IPS DF 6.9 (cell line): ENCODE measurements at places on chromosomes 3 and 15.
A peak's percentile ranks its signal among the peaks of the same experiment; 100 is the strongest.

DNA sequence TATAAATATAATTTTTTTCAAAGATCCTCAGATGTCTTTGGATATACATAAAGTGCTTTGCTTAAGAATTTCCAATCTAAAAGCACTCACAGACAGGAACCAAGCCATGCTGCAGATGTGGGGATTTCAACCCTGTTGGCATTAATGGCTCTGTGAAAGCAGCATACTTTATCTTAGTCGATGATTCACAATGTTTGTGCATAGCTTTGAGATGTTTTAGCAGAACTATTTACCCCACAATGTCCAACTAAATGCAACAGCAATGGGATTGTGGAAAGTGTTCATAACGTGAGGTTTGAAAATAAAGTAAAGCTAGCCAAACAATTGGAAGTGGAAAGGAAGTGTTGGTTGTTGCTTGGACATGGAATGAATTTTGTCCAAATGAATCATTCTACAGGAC is 371.4 kb downstream of the SOX2 start:
- H3K4me3 ChIP-seq: no peak overlapping the region
- H3K27ac ChIP-seq: no peak overlapping the region
- H3K36me3 ChIP-seq: no peaks in the 10 kb centered on the region
- H3K4me1 ChIP-seq: no peaks in the 10 kb centered on the region; the same call in 1 of the 2 replicates
- H3K27me3 ChIP-seq: no peaks in the 10 kb centered on the region
- no peak for DNase-seq

DNA sequence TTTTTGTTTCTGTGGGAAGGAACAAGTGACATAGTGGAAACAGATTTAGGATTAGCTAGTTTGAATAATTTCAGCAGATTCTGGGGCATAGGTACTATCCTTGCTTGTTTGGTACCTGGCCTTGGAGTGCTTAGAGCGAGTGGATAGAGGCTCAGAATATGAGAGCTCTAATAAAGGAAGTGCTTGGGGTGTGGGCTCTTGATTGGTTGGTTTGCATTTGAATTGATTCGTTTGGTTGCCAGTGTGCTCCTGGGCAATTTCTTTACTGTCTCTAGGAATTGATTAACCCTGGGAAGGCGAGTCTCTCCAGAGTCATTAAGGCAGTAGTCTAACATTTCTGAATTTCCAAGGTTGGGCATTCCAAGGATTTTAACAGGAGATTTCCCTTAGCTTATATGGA is 98.0 kb downstream of the DTWD1 start:
- H3K4me1 ChIP-seq: no peaks in the 10 kb centered on the region
- H3K27ac ChIP-seq: no peak overlapping the region
- H3K27me3 ChIP-seq: no peaks in the 10 kb centered on the region
- no peak overlapping the region for H3K4me3 ChIP-seq

- no peak for DNase-seq
- no peak overlapping the region for H3K4me3 ChIP-seq
- H3K27me3 ChIP-seq: no peaks in the 10 kb centered on the region
- H3K36me3 ChIP-seq: no peaks in the 10 kb centered on the region; the same call in 1 of the 2 replicates
- H3K27ac ChIP-seq: no peak overlapping the region
Measured at GRCh38 chr15:40398413-40398873, 7.2 kb upstream of the IVD start.

DNA sequence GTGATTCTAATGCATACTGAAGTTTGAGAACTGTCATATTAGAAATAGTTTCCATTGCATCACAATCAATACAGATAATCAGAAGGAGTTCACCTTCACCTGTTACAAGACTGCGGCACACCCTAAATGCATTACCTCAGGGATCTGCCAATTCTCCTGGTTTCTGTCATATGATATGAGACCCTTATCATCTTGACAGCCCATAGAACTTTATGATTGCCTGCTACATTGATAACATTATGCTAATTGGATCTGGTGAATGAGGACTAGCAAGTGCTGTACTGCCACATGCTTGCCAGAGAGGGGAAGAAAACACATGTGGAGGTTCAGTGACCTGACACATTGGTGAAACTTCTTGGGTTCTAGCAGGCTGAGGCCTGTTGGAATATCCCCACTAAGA is 41.4 kb downstream of the FAH start:
- H3K4me1 ChIP-seq: no peaks in the 10 kb centered on the region
- no peaks in the 10 kb centered on the region for H3K27me3 ChIP-seq
- DNase-seq: no peak
- no peaks in the 10 kb centered on the region for H3K36me3 ChIP-seq
- H3K4me3 ChIP-seq: no peak overlapping the region
- H3K27ac ChIP-seq: no peak overlapping the region

DNA sequence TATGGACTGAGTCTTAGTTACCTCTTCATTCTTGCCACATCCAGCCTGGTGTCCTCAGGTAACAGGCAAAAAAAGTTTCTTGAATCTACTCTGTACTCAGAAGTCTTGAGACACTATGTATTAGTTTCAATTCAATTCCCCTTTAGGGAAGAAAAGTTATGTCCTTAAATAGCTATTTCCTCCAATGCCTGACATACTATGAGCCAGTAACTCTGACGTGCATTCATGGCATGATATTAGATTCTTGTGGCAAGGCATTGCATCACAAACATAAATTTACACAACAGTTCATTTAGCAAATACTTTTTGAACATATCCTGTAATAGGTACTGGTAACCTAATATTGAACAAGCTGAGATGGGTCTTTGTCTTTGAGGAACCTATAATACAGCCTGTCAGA is 109.3 kb upstream of the FOXB1 start:
- no peak overlapping the region for H3K27ac ChIP-seq
- no peaks in the 10 kb centered on the region for H3K36me3 ChIP-seq
- H3K4me3 ChIP-seq: no peak overlapping the region

DNA sequence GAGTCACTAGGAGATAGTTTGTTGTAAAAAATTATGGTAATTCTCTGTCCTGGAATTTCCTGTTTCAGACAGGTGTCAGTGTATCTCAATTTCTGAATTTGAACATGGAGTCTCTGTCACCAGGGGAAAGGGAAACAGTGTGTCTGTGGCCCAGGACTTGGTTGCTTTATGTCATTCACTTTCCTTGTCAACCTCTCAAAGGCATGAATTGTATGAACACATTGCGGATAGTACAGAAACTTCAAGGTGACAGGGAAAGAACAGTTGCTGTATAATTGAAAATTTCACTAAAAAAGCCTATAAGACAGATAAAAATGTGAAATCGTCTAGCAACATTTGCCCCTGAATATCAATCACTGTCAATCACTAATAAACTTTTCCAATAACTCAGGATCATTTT is 175.0 kb upstream of the DPH6 start:
- H3K4me1 ChIP-seq: no peaks in the 10 kb centered on the region
- no peaks in the 10 kb centered on the region for H3K36me3 ChIP-seq
- no peak overlapping the region for H3K27ac ChIP-seq
- H3K27me3 ChIP-seq: no peaks in the 10 kb centered on the region

GRCh38 chr3:193982258-193982659 is 153.7 kb upstream of the HES1 start:
- H3K36me3 ChIP-seq: no peaks in the 10 kb centered on the region
- no peaks in the 10 kb centered on the region; the same call in 1 of the 2 replicates for H3K27me3 ChIP-seq
- DNase-seq: no peak
- no peak overlapping the region for H3K27ac ChIP-seq
- H3K4me3 ChIP-seq: no peak overlapping the region

- peaks cover 17% of the 10 kb centered on the region for H3K36me3 ChIP-seq
- H3K27ac ChIP-seq: no peak overlapping the region
- no peaks in the 10 kb centered on the region for H3K27me3 ChIP-seq
Measured at GRCh38 chr3:126985132-126985985, 2.4 kb downstream of the PLXNA1 start.

- no peak overlapping the region for H3K4me3 ChIP-seq
- DNase-seq: no peak
- H3K4me1 ChIP-seq: peaks cover 22% of the 10 kb centered on the region
- no peak overlapping the region for H3K27ac ChIP-seq
- no peaks in the 10 kb centered on the region for H3K36me3 ChIP-seq
- no peaks in the 10 kb centered on the region for H3K27me3 ChIP-seq
Measured at GRCh38 chr3:122988508-122988907, 39.1 kb downstream of the SEMA5B start.

DNA sequence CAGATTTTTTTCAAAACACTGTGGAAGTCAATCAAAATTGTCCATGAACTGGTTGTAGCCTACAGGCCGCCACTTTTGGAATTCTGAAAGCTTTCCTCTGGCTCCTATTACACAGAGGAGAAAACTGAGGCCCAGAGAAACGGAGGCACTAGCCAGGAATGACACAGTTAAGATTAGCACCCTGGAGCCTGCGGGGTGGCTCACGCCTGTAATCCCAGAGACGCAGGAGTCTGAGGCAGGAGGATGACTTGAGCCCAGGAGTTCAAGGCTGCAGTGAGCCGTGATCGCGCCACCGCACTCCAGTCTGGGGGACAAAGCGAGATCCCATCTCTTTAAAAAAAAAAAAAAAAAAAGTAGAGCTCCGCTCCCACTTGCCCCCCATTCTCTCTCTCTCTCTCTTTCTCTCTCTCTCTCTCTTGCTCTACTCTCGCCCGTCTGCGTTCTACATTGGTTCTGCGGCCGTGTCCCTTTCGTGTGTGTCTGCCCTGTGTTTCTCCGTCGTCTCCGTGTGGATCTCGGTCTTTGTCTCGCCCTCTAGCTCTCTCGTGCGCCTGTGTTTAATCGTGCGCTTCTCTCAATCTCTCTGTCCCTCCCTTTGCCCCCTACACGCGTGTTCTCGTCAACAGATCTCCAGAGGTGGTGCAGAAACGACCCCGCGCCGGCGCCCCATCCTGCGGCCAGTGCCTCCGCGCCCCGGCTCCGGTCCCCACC is 512 bp upstream of the TRH start:
- H3K36me3 ChIP-seq: no peaks in the 10 kb centered on the region
- H3K4me1 ChIP-seq: peaks cover 1% of the 10 kb centered on the region
- peaks cover 79% of the 10 kb centered on the region for H3K27me3 ChIP-seq
- peak overlapping the region; percentile 6; the same call in 1 of the 2 replicates for H3K4me3 ChIP-seq
- no peak for DNase-seq
- no peak overlapping the region for H3K27ac ChIP-seq

DNA sequence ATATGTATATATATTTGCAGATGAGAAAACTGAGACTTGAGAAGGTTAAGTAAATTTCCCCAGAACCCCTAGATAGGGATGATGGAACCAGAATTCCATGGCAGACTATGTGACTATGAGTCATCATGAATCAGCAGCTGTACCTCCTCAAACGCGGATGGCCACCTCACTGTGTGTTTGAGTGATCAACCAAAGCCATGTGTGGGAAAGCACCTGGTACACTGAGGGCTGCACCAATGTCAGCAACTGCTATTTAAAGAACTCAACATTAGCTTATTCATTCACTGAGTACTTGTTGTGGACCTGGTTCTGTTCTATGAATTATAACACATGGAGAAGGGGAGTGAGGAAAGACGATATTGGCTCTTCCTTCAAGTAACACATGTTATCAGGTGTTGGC is 377.0 kb downstream of the GAP43 start:
- no peaks in the 10 kb centered on the region; the same call in 1 of the 2 replicates for H3K4me1 ChIP-seq
- H3K27ac ChIP-seq: no peak overlapping the region
- H3K4me3 ChIP-seq: no peak overlapping the region
- H3K27me3 ChIP-seq: no peaks in the 10 kb centered on the region
- no peaks in the 10 kb centered on the region for H3K36me3 ChIP-seq
- DNase-seq: no peak

DNA sequence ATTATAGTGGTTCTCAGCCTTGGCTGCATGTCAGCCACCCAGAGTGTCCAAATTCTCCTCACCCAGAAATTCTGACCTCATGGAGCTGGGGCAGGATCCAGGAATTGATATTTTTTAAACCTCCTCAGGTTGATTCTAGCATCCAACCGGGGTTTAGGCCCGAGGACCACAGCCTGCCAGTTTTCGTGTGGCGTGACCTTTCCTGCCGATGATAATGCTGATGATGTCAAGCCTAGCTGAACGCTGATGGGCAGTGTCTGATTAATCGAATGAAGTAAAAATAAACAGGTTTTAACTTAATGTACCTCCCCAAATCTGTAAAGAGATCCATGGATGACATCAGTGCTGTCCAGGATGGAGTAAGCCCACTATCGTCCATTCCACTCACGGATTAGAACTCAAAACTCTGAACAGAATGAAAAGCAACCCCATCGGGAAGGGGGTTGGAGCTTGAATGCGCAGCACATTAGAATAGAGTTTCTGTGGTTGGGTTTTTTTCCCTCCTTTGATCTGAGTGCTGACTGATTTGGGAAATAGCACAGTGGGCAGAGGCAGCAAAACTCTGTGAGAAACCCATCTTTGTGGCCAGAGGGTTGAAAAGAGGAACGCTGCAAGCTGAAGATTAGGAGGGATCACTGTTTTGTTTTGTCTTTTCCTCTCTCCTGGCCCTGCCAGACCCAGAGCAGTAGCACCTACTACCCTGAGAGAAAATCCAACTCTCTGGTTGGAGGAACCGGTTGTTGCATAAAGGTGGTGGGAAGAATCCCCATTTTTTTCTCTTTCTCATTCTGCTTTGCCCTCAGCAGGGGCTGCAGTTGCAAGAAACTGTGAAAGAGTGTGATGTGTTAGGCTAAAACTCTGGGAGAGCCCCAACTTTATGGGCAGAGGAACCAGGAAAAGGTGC is 153.9 kb downstream of the APBA2 start:
- no peaks in the 10 kb centered on the region for H3K27me3 ChIP-seq
- H3K4me1 ChIP-seq: peaks cover 2% of the 10 kb centered on the region; the same call in 1 of the 2 replicates
- no peaks in the 10 kb centered on the region for H3K36me3 ChIP-seq
- no peak overlapping the region for H3K27ac ChIP-seq

- no peak for DNase-seq
- H3K27me3 ChIP-seq: no peaks in the 10 kb centered on the region
- no peak overlapping the region for H3K4me3 ChIP-seq
- peaks cover 29% of the 10 kb centered on the region for H3K4me1 ChIP-seq
- no peaks in the 10 kb centered on the region for H3K36me3 ChIP-seq
Measured at GRCh38 chr15:70092464-70093027, 5.2 kb downstream of the TLE3 start.

GRCh38 chr3:101988596-101988995 is 139.3 kb downstream of the NFKBIZ start:
- no peaks in the 10 kb centered on the region for H3K27me3 ChIP-seq
- no peak for DNase-seq
- no peak overlapping the region for H3K27ac ChIP-seq
- no peaks in the 10 kb centered on the region for H3K4me1 ChIP-seq

DNA sequence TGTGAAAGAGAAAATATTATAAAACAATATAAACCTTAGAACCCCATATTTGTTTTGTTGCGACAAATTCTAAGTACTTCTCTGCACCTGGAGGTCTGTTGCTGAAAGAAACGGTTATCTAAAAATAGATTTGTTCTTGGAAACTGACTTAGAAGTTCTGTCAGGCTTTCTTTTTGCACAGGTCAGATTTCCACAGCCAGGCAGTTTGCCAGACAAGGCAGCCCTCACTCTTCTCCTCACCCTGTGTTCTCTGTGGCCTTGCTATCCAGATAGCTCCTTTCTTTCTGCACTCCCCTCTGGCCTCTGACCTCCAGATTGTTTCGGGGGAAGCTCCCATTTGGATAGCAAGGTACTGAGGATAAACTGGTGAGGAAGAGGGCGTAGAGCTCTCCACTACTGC is 413.3 kb upstream of the ONECUT1 start:
- H3K36me3 ChIP-seq: no peaks in the 10 kb centered on the region
- no peak for DNase-seq
- no peaks in the 10 kb centered on the region for H3K27me3 ChIP-seq
